ENCODE measurements at places on chromosomes 5 and 9.

DNA sequence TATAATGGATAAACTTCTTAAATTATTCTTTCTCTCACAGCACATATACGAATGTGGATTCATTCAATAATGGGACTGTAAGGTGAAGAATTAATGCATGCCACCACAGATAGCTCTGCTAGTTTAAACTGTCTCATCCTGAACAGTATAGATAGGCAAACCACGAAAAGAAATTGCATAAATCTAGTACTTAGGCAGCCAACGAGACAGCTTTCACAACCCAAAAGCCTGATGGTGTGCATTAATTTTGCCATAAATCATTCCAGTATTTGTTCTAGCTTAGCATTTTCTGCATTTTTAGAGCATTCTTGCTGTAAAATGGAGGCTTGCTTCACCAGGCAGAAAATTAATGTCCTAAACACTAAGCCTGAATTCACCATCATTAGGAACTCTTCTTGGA is 834.2 kb upstream of the DMAC1 start:
- DNase-seq: no peak

DNA sequence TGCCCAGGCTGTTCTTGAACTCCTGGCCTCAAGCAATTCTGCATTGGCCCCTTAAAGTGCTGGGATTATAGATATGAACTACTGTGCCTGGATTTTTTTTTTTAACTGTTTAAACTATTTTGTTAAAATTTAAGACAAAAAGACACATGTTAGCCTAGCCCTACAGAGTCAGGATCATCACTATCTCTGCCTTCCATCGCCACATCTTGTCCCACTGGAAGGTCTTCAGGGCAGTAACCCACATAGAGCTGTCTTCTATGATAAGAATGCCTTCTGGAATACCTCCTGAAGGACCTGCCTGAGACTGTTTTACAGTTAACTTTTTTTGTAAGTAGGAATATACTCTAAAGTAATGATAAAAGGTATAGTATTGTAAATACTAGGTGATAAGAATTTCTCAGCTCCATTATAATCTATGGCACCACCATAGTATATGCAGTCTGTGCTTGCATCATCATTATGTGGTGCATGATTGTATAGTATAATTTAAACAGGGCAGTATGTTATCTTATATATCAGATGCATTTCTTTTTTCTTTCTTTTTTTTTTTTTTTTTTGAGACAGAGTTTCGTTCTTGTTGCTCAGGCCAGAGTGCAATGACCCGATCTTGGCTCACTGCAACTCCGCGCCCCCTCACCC is 52.7 kb downstream of the DENND4C start:
- DNase-seq: no peak

- DNase-seq: no peak
These were observed 83.9 kb downstream of the NR3C1 start for GRCh38 chr5:143319437-143320227.

- peak; percentile 83 for DNase-seq
These were observed at the start of gene MAST4 for GRCh38 chr5:66595756-66596635. Gene MAST4, plus strand, starts transcription at chr5:66596393. Its CDS starts 263 bp downstream, at chr5:66596656.

DNA sequence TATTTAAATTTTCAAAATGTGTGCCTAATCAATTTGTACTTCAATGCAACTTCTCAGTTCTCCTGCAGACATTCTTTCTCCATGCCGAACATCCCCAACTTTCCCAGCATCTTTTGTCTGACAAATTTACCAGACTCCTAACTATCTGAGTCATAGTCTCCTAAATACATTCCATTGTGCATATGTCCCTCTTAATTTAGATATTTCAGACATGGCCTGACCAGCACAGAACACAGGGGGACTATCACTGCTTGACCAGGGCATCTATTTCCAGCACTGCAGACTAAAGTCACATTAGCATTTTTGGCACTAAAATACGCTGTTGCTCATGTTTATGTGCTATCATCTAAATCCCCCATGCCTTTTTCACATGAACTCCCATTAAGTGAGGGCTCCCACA is 71.9 kb downstream of the ITGA1 start:
- no peak for DNase-seq

DNA sequence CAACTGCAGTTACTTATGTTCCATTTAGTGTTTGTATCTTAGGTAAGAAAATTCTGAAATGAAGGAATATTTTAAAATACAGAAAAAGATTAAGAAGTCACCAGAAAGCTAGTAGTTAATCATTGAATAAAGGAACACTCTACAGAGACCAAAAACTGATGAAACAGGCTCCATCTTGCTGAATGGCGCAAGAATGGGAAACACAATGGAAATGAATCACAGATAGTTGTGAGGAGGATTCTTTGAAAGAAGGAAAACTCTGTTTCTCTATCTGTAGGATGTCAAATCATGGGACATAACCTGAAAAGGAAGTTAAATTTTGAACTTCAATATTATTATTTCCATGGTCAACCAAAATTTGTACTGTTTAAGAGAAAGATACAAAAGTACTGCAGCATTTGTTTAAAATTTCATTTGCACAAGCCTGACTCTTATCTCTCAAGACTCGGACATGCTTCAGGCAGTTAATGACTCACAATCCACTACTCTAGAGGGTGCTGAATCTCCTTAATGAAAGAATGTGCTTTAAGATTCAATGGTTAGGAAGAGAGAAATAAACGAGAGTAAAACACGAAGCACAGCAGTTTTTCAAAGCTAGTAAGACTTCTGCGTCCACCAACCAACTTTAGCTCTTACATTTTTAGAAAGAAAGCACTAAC is 1064.4 kb upstream of the DMAC1 start:
- DNase-seq: no peak

- DNase-seq: no peak
These were observed 59.4 kb upstream of the UBTD2 start for GRCh38 chr5:172342918-172343317.

All from thymus (tissue), 14 donors.